ENCODE measurements at places on chromosomes 1 and 21.

GRCh38 chr1:192904438-192904895, 95.6 kb downstream of the RGS2 start:
- DNase-seq: no peak

- DNase-seq: no peak
Observed at GRCh38 chr1:96416701-96417444, 304.7 kb upstream of the PTBP2 start.

DNA sequence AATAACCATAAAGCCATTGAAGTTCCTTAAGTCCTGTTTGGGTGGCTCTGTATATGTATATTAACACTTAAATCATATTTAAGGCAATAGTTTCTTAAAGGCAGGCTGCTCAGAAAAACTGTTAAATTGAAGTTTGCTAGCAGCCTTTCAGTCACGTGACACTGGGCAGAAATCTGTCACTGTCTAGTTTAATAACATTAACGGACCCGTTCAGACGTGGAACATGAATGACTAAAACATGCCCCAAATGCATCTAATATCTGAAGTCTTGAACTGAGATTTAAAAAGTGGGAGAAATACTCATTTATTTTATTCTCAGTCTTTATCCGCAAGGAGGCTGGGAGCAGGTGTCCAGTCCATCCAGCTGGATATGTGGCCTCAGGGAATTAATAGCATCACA, 3.3 kb upstream of the SPATA1 start:
- DNase-seq: no peak

- DNase-seq: no peak
Observed at GRCh38 chr1:166875302-166875733, 746 bp downstream of the TADA1 start.

DNA sequence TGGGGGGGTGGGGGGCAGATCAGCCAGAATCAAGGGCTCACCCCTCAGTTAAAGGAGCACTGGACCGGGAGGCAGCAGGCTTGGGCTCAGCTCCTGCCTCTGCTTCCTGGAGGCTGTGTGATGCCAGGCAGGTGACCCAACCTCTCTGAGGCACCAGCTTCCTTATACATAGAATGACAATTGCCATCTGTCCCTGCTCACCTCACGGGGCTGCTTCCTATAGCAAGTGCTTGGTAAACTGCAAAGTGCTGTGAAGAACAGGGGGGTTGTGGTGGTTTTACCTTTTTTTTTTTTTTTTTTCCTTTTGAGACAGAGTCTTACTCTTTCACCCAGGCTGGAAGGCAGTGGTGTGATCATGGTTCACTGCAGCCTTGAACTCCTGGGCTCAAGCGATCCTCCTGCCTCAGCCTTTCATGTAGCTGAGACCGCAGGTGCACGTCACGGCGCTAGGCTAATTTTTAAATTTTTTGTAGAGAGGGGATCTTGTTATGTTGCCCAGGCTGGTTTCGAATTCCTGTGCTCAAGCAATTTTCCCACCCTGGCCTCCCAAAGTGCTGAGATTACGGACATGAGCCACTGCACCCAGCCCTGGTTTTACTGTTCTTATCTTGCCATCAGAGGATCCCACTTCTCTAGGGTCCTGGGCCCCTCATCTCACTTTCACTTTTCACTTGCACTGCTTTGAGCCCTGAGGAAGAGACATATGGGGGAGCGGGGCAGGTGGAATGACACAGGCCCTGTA, 11.6 kb downstream of the KCNQ4 start:
- DNase-seq: no peak

- DNase-seq: no peak
Observed at GRCh38 chr1:76494807-76495206, 372.5 kb upstream of the ST6GALNAC5 start.

DNA sequence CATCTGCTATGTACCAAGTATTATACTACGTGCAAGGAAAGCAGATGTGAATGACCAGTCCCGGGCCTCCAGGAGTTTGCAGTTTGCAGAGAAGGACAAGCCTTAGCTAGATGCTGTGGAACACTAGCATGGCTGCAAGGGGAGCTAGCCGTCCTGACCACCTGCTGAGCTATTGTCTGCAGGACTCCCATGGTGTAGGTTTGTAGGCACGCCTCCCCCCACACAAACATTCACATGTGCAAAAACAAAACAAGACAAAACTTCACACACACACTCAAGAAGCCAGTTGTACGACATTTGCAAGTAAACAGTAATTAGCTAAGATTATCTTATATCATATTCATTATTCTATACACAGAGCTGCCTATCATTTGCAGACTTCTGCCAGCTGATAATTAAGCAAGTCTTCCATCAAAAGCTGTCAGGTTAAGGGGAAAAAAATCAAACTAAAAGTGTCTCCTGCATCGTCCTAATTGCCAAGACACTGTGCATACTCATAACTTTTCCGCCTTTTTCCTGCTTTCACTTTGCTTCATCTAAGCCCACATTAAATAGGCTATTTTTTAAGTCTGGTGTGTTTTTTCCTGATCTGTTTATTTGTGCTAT, 10.7 kb upstream of the HNRNPU start:
- no peak for DNase-seq

- DNase-seq: peak; percentile 89
Observed at GRCh38 chr1:2300851-2301606, 72.9 kb downstream of the SKI start.
